ENCODE measurements at places on chromosomes 5 and 9.

DNA sequence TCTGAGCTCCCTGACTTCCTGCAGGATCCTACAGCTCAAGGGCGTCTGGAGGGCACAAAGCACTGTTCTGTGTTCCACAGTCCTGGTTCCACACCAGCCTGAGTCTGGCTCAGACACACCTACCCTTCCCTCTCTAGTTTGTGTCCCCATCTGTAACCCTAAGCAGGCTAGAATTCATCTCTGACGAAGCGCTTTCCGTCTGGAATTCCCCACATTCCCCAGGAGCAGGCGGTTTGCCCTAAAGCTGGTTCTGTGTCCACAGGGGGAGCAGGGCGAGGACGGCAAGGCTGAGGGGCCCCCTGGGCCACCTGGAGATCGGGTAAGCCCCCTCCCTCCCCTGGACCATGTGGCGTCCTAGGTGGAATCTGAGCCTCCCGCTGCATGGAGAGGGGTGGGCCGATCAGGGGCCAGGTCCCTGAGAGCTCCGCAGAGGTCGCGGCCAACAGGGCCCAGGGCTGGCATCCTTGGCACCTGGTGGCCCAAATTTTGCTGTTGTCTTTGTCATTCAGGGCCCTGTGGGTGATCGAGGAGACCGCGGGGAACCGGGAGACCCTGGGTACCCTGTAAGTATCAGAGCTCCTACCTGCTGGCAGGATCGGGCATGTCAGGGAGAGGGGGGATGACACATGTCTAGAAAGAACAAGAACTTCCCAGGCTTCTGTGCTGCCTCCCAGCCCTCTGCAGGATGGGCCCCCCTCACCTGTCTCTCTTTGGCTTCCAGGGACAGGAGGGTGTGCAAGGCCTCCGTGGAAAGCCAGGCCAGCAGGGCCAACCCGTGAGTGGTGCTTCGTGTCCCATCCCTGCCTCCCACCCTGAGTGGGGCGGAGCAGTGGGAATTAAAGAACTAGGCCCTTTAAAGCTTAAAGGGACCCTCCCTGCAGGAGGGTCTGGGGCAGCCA lies 34.5 kb upstream of the ORM1 start:
- no peak for DNase-seq

DNA sequence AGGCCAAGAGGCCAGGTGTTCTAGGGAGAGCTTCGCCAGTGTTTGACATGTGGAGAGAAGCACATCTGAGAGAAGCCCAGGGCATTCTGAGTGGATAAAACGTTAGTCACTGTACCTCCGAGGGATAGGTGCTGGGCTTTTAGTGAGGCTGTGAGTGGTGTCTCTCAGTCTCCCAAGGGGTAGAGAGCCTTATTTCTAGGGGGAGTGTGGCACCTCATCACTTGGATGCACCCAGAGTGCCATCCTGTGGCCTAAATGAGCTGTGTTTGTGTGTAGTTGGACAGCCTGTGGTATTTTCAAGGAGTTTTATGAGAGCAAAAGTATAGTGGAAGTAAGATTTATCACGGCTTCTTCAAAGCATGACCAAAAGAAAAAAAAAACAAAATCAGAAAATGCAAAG lies 1046.9 kb upstream of the WWC1 start:
- no peak for DNase-seq

DNA sequence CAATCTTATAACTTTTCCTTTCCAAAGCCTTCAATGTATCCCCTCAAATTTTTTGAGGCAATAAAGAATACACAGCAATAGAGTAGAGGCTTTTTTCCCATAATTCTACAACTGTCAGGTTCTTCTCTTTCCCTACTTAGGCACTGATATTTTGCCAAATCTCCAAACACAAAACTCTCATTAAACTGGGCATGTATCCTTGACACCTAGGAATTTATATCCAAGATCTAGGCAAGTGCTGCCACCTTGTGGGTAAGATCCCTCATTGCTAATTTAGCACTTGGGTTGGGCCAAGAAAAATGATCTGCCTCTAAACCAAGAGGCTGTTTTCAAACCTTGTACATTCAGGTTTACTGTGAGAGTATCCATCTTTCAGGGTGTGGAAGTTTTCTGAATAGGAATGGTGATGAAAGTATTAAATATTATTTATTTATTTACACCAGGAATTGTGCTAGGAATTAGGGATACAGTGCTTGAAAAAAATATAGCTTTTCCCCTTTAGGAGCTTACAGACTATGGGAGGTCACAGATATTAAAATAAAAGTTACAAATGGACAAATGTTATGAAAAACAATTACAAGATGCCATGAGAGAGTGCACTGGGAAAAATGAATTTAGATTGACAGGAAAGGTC lies 17.6 kb downstream of the TSTD2 start:
- peak; percentile 32 for DNase-seq

- no peak for DNase-seq
These were observed 408.1 kb upstream of the ZNF608 start for GRCh38 chr5:125154301-125155110.

DNA sequence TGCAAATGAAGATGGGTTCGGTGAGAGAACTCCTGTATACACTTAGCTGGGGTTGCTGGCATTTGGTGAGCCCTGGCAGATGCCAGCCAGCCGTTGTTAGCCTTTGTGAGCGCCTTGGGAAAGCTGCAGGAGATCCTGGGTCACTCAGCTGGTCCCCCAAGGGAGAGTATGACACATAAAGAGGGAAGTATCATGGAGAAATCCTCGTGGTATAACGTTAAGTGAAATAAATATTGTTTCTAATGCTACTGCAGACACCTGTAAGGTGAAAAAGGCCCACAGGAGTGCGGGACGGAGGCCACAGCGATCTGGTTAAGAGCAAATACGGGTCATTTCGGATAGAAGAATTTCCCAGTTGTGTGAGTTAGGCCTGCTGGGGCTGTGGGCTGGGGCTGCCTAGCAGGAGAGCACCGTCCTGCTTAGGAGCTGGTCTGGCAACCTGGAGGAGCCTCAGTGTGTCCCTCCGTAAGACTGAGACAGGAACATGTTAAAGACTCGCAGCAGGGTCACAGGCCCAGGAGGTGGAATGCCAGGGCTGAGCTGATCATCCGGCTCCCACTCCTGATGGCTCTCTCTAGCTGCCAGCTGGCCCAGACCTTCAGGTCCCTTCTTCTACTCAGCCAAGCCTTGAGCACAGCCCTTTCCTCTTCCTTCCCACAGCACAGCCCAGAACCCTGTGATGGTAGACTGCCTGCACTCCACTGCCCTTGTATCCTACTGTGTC lies 4.9 kb downstream of the NKX2-5 start:
- DNase-seq, result no peak

GRCh38 chr9:129334105-129334935 lies 156.3 kb upstream of the IER5L start:
- DNase-seq, result no peak

DNA sequence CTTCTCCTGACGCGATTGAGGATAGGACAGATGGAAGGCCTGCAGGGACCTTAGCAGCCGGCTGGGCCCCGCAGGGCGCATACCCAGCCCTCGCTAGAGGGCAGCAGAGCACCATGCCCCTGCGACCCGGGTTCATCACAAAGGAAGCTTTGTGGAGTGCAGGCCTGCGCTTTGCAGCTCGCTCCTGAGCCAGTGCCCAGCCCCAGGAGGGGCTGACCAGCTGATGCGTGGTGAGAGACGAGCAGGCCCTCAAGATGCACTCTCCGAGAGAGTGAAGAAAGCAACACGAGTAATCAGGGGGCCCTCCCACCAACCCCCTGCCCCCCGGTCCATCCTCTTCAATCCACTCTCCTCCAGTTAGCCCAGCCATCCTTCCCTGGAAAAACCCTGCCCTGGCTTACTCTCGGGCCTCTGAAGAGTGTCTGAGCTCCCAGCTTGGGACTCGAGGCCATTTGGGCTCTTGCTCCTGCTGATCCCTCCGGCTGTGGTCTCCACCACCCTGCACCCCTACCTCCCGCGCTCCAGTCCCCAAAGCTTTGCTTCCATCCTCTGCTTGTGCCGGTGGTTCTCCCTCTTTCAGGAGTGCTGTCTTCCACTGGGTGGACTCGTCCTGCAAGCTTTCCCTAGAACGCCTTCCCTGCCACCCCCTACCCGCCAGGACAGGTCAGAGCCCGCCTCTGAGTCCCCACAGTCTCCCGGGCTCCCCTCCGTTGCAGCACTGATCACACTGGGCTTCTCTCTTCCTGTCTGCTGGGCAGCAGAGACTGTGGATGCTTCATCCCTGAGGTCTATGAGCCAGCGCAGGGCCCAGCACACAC lies 9.1 kb upstream of the KIF12 start:
- DNase-seq, result no peak

- DNase-seq, result peak; percentile 47
These were observed 184.2 kb downstream of the EFNA5 start for GRCh38 chr5:107486489-107486888.

DNA sequence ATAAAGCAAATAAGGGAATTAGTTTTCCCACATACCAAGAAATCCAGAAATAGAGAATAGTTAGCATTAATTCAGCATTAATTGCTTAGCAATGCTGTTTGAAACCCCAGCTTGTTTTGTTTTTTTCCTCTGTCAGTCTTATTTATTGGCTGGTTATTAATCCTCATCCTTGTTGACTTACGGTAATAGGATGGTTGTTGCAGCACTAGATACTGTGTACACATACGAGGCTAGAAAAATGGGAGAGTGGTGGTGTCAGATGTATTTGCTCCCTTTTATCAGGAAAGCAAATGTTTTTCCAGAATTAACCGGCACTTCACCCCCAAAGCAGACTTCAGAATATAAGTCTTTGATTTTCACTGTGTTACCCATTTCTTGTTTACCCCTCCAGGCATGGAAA lies 60.4 kb downstream of the ERBIN start:
- no peak for DNase-seq

GRCh38 chr5:78526049-78526525 lies 122.5 kb downstream of the LHFPL2 start:
- DNase-seq, result peak; percentile 78

DNA sequence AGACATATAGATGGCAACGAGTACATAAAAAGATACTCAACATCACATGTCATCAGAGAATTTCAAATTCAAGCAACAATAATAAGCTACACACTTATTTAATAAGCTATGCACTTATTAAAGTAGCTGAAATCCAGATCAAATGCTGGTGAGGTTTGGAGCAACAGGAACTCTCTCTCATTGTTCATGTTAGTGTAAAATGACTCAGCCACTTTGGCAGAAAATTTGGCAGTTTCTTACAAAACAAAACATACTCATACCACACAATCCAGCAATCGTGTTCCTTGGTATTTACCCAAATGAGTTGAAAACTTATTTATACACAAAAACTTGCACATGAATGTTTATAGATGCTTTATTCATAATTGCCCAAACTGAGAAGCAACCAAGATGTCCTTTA lies 131.5 kb upstream of the NFIL3 start:
- DNase-seq, result no peak

DNA sequence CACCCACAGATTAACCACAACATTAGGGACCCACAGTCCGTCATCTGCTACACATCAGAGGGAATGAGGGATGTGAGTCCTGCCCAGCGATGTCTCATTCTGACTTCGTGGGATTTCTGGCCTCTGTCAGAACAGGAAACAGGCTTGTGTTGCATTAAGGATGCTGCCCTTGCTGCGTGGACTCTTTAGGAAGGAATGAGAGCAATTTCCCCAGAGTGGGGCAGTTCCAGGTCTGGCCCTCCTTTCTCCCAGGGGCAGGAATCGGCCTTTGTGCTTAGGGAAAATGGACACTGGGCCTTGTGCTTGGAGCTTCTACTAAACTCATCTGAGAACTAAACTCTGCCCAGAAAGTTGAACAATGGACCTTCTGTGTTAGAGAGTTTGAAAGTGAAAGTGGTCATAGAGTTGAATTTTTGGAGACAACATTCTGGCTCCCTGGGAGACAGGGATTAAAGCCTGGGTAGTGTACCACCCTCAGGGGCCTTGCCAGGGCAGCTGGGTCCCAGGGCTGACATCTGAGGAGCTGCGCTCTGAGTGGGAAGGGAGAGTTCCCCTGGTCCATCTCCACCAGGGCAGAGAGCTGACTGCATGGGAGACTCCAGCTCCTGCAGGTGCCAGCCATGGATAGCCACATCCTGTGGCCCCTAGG lies 37.8 kb upstream of the S1PR3 start:
- no peak for DNase-seq

DNA sequence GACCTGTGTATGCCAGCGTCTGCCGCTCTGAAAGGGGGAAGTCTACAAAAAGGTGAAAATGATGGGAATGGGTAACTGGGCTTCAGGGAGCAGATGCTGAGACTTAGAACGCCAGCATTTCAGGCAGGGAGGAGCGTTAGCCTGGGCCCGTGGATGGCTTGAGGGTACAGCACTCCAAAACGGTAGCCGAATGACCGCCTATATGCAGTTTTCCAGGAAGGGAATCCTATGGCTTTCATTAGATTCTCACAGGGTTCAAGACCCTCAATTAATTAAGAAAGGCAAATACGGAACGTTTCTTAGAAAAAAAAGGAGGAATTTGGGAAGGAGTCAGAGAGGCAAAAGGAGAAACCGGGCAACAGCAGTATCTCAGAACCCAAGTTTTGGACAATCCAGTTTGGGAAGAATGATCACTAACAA lies 639 bp downstream of the AMACR start:
- no peak for DNase-seq

DNA sequence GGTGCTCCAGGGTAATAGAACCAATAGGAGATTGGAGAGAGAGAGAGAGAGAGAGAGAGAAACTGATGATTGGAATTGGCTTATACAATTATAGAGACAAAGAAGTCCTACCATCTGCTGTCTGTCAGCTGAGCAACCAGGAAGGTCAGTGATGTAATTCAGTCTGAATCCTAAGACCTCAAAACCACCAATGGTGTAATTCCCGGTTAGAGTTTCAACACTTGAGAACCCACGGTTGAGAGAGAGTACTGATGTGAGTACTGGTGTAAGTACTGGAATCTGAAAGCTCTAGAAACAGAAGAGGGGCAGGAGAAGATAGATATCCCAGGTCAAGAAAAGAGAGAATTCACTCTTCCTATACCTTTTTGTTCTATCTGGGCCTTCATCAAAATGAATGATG lies 775.8 kb downstream of the EFNA5 start:
- DNase-seq, result no peak

GRCh38 chr9:124290743-124291554 lies 33.2 kb downstream of the NEK6 start:
- no peak for DNase-seq

- no peak for DNase-seq
These were observed 46.3 kb downstream of the AP3S1 start for GRCh38 chr5:115888027-115888426.

DNA sequence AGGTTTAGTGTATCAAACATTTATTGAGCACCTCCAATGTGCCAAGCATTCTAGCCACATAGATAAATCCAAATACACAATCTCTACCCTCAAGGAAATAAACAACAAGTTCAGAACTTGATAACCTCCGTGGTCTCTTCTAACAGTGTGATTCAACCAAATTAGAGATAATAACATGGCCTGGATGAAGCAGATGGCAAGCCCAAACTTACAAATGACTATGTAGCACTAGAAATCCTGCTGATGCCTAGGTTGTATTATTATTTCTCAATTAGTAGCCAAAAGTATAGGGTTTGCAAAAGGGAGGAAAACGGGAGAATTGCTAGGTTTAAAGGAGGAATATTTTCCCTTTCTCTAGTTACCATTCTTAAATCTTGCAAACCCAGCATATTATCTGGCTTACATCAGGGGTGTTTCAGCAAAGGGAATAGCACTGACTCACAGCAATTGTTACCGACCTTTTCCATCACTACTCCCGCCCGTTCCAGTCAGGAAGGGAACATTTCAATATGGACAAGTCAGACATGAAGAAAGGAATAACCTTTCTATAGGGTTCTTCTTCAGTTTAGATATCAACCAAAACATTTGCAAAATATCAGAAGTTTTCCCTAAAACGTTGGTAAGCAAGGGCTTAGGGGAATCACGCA lies 2.3 kb downstream of the DPYSL3 start:
- no peak for DNase-seq

GRCh38 chr9:93237540-93237939 lies 53.6 kb downstream of the WNK2 start:
- DNase-seq, result no peak

- no peak for DNase-seq
These were observed 5.5 kb upstream of the ITK start for GRCh38 chr5:157175071-157175612.

All from T-helper 2 cell (primary cell).